ENCODE measurements at places on chromosomes 12 and 14.

DNA sequence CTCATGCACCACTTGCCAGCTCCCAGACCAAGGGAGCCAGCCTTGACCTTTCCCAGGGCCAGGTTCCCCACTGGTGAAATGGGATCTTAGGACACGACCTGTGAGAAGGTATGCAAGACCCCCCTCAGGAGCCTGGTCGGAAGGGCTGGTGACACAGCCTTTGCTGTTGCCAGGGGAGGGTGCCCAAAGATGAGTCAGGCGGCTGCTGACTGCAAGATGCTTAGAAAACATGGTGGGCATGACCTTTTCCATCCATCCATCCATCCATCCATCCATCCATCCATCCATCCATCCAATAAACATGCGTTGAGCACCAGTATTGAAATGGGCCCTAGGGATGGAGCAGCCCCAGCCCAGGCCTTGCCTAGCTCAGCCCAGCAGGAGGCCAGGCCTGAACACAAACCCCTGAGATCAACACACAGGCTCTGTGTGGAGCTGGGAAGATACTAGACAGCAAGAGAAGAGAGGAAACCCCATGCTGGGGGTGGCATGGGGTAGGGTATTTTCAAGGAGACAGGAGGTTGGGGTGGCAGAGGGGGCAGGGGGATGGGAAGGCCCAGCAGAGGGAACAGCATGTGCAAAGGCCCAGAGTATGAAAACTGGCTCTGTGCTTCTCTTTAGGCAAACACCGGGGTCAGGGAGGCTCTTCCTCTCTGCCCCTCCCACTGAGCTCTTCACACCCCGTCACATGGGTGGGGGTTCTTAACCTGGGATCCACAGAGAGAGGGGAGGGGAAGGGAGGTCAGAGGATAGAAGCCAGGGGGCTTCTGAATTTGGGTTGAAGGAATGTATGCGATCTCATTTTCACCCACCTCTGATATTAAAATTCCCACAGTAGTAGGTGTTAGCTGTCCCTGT, 26.2 kb upstream of the YY1 start:
- DNase-seq = no peak

- DNase-seq = no peak
These were observed 7.0 kb downstream of the KRT1 start for GRCh38 chr12:52673217-52673616.

- DNase-seq = peak; percentile 47
These were observed at the start of gene SETD3 for GRCh38 chr14:99479906-99480869. SETD3 (minus strand) TSS chr14:99480859; CDS start chr14:99465805, 15,054 bp downstream.

GRCh38 chr12:116161588-116161987, 115.9 kb downstream of the MED13L start:
- peak; percentile 54 for DNase-seq

DNA sequence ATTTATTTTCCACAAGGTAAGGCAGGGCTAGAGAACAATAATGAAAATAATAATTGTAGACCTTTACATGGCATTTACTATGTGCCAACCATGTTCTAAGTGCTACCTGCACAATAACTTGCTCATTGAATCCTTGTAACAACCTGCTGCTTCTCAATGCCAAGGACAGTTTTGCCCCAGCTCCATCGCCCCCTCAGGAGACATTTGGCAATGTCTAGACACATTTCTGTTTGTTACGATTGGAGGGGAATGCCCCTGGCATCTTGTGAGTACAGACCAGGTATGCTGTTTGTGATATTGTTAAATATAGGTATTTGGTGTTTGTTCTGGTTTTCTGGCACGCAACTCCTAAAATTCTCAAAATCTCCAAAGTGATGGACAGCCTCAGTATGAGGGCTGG, 8.1 kb upstream of the ATXN2 start:
- no peak for DNase-seq

DNA sequence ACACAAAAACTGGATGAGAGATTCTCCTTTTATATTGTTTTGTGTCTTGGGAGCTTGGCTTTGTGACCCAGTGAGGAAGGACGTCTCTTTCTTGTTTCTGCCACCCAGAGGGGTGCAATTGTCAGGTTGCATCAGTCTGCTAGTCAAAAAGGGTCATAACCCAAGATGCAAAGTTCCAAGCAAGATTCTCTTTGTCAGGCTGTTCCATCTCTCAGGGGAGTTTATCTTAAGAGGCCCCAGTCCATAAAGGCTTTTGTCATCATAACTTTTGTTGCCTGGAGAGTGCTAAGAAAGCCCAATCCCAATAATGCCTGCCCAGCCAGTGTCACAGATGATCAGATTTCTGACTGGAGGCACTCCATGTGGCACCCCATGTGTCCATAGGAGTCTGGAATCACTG, 444.9 kb downstream of the TRHDE start:
- no peak for DNase-seq

DNA sequence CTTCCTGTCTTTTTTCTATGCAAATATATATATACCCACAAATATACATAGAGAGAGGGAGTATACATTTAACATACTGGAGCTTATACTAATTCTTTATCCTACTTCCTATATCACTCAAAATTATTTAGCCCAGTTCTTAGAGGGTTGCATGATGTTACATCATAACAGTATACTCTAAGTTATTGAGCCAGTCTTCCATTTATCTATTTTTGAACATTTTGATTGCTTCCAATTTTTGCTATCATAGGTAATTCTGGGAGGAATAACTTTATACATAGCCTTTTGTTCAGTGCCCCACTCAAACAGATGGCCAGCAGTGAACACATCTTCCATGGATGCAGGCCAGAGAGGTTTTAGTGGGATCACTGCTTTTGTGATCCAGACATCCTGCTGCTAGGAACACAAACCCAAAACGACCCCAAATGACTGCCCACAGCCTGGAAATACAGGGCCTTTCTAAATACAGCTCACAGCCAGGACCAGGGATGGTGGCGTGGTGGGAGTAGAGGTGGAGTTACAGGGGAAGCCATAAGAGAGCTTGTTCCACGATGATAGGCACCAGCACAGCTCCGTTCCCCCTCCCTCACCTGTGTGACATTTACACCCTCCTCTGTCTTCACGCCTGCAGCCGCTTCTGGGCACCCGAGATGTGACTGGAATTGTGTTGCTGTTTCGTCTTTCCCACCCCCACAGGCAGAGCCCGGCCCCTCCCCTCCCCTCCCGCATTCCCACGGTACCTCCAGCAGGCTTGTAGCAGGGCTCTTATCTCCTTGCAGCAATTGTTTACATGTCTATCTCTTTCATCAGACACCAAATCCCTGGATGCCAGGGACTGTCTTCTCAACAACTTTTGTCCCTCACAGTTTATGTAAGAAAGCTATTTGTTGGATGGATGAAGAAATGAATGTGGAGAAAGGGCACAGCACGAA, 30.7 kb upstream of the HDAC7 start:
- no peak for DNase-seq

GRCh38 chr12:25793196-25793595, 165.3 kb upstream of the RASSF8 start:
- DNase-seq = no peak

All from T47D (cell line).